ENCODE measurements at places on chromosomes 16 and 17.

DNA sequence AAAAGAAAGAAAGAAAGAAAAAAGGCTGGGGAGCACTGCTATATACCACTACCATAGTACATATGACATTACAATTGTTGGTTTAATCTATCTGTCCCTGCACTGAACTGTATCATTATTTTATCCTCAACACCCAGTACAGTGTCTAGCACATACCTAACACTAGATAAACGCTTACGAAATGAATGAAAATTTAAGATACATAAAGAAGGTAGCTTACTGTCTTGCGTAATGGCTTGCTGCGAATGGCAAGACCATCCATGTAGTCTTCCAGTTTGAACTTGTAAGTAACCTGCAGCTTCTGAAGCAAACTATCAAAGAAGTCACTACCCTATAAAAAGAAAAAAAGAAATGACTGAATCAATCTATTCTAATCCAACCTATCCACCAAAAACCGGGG is 6.6 kb downstream of the SMG6 start:
- DNase-seq: no peak

DNA sequence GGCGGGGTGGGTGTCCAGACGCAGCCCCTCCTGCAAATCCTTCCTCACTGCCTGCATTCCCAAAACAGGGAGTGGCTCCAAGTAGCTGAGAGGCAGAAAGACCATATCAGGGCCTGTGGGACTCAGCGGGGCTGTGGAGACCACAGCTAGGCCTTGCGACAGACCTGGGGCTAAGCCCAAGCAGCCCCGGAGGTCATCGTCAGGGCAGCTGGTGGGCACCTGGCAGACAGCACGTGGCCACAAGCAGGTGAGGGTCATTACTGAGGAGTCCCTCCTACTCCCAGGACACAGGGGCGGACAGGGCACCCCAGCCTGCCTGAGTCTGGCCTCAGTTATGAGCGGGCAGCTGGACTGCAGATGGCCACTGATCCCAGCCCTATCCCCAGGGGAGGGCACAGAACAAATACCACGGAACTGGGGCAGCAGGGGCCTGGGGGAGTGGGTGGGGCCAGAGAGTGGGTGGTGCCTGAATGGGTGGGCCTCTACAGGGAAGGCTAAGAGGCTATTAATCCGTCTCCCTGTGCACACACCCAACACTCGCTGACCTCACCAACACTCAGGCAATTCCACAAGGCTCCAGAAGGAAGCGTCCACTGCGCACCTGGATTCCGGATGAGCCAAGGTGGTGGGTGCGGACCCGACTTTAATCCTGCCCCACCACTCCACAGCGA is 8.5 kb downstream of the HS3ST6 start:
- no peak for DNase-seq

DNA sequence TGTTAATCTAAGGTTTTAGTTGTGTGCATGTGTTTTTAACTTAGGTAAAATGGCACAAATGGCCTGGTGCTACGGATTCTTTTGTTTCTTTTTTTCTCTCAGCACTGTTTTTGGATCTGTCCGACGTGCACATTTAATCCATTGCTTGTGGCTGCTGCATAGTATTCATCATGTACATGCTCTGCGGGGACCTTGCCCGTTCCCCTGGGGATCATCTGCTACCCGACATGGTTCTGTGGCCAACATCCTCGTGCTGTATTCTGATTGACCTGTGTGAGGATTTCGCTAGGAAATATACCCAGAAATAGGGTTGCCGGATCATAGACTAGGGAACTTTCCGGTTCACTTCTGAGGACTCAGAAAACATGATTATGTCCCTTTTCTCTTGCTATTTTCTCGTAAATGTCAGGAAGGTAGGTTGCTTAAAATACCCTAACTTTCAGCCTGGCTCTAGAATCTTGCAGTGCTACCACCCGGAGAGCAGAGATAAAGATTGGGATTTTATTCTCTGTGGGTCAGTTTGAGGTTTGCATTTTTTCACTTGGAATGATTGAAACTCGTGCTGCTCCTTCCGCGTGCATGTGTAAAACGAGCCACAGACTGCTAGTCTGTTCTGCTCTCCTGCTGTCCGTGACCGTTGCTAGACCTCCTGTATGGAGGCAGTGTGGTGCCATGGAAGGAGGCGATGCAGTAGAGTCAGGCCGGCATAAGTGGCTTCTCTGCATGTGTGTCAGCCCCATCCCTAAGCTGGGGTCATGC is 42.9 kb downstream of the LDHD start:
- no peak for DNase-seq

- DNase-seq: no peak
Observed at GRCh38 chr17:17994271-17995069, 21.8 kb downstream of the DRC3 start.

DNA sequence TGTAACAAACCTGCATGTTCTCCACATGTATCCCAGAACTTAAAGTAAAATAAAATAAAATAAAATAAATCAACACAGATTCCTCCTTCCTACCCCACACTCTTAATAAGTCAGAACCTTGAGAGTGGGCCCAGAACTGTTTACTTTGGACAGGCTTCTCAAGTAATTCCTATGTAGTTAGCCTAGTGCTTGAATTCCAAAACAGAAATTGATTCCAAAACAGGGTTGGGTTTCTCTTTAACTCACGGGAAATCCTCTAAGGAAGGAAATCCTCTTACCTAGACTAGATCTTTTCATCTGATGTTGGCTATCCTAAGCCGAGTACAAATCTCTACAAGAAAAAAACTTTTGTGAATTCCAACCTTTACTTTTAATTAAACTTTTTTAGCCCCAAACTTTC is 324.7 kb upstream of the C16orf82 start:
- no peak for DNase-seq

- DNase-seq: no peak
Observed at GRCh38 chr16:46756772-46757171, 8.6 kb upstream of the MYLK3 start.
